ENCODE measurements at places on chromosomes 4 and X. TPM values are rescaled to one million over a fixed set of nuclear protein-coding genes. Genes with fewer than 3 reads are reported as not detected.

The GRIA3 gene
- not detected for total RNA-seq

The TLR2 gene
- total RNA-seq = 3.2 TPM

The TRPC3 gene
- total RNA-seq = 1.3 TPM

The INTU gene
- not detected for total RNA-seq

The ERAS gene
- not detected for total RNA-seq

- DNase-seq = no peak
Observed at GRCh38 chrX:152177497-152178269, 39.3 kb upstream of the MAGEA10 start.

DNA sequence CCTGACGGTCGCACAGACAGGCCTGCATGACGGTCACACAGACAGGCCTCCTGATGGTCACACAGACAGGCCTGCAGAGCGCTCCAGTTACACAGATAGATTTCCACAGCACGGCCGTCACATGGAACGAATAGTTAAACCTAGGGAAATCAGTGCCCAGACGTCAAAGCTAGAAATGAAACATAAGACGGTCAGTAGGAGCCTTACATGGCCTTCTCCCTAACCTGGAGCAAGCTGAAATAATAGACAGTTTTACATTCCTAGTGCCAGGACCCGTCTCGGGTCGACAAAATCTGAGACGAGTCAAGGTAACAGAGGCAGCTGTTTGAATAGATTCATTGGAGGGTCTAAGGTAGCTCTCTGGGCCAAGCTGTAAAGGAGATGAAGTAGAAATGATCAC is 126.9 kb downstream of the MTNR1A start:
- no peak for DNase-seq

GRCh38 chrX:52923781-52924241 is 26.7 kb downstream of the FAM156B start:
- no peak for DNase-seq

- no peak for DNase-seq
Observed at GRCh38 chrX:96889726-96890125, 6.0 kb downstream of the RPA4 start.

DNA sequence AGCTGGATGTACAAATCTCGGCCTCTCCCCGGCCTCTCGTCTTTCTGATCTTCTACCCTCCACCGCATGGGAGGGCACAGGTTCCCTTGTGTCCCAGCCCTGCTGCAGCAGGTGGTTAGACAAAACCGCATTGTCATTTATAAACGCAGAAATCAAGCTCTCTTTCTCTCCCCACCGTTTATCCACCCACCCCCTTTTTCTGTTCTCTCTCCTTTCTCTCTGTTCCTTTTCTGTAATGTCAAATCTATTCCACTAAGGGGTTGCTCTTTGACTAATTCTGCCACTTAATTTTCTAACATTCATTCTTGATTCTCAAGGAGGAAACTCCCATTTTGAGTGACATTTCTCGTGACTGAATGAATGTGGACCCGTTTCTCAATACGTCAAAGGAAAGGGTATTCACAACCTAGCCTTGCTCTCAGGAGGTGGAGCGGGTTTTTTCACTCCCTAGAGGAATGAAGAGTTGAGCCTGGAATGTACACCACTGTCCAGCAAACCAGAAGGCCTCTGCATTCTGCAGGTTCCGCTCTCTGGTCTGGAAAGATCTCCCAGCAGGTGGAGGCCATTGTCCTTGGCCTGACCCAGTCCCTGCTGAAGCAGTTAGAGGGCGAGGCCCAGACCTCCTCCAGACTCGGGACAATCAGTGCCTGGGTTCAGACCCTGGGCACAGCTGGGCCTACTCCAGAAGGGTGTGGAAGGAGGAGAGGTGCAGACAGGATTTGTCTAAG is 70.9 kb upstream of the ENPP6 start:
- DNase-seq = no peak

GRCh38 chrX:29662759-29663503 is 552.4 kb upstream of the MAGEB2 start:
- DNase-seq = no peak

DNA sequence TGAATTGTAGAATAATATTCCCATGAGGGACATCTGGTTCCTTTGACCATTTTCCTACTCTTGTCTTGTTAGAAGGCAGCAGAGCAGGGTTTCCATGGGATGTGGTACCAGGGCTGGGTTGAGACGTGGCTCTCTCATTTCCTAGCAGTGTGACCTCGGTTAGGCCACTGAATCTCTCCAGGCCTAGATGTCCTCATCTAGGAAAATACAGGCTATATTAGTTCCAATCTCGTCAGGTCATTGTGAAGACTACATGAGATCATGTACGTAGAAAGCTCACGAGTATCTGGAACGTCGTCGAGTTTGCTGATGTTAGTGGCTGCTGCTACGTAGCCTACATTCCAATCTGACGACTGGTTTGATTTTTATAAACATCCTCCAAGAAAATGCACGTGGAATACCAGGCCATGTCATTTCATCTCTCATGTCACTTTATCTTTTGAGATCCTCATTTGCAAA is 278.2 kb upstream of the GATB start:
- DNase-seq = no peak

DNA sequence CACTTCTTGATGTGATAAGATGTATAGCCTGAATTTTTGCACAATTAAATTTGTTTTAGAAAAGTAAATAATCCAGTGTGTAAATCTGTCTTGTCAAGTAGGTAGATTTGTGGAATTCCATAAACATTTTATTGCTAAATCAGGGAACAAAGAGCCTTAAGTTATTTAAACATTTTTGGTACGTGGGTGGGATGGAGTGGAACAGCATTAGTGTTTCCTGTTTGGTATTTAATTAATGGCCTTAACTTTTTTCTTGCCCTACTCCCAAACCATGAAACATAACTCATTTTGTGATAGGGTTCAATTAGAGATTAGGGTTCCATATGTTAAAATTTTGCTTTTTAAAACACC is 5.1 kb downstream of the NUDT9 start:
- DNase-seq = no peak

DNA sequence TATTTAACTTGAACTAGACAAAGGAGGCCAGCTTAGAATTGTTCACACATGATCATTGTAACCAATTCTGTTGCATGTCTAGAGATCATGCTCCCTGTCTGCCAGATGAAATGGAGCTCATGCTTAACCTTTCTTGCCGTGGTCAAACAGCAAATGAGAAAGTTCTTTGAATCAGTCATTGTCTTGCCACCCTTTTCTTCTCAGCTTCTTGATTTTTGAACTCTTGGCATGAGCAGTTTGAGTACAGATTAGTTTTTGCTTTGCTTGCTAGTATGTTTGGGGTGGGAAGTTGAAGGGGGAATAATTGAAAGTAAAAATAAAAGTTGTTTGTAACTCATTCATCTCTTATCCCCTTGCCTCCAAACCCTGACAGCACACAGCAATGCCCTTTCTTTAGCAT is 4.7 kb downstream of the MTM1 start:
- DNase-seq = no peak
